Right renal pelvis (tissue), 4 donors: ENCODE measurements at places on chromosomes 3 and 15. TPM values are rescaled to one million over a fixed set of nuclear protein-coding genes. Genes with fewer than 3 reads are reported as not detected.
A peak's percentile ranks its signal among the peaks of the same experiment; 100 is the strongest.

Gene MST1
- polyA plus RNA-seq: 197 TPM

Gene LMAN1L
- not detected for polyA plus RNA-seq

Gene TMEM108
- polyA plus RNA-seq: 3.1 TPM

Gene CNTN6
- polyA plus RNA-seq: 2.2 TPM

Gene OR5K3
- polyA plus RNA-seq: not detected

Gene C3orf18
- polyA plus RNA-seq: 18.4 TPM

GRCh38 chr15:48748535-48748934 lies 62.3 kb downstream of the CEP152 start:
- DNase-seq: no peak

GRCh38 chr15:81789403-81789802 lies 256.4 kb downstream of the MEX3B start:
- DNase-seq: no peak

- no peak for DNase-seq
Measured at GRCh38 chr15:25862472-25863110, 536 bp downstream of the ATP10A start.

DNA sequence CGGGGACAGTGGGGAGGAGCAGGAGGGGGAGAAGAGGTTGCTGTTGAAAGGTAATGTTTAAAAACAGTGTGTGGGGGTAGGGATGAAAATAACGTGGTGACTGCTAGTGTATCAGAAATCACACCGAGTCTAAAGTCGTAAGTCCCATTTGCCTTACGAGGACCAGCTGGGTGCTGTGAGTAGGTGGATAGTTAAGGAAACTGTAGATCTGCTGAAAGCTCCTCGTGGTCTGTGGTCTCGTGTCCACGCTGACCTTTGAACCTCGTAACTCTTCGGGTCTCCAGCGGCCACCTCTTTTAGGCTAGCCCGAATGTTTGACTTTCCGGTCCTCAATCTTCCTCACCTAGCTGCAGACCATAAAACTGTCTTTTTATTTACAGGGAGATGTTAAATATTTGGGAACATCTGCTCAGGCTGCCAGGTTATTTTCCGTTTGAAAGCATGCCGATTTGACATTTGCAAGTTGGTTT lies 29.3 kb upstream of the ST3GAL6 start:
- no peak for DNase-seq

- DNase-seq: no peak
Measured at GRCh38 chr15:101773496-101774100, 29.7 kb upstream of the OR4F6 start.

- no peak for DNase-seq
Measured at GRCh38 chr3:71817262-71817661, 32.3 kb upstream of the PROK2 start.

GRCh38 chr3:61948699-61949305 lies 387.4 kb downstream of the PTPRG start:
- no peak for DNase-seq

DNA sequence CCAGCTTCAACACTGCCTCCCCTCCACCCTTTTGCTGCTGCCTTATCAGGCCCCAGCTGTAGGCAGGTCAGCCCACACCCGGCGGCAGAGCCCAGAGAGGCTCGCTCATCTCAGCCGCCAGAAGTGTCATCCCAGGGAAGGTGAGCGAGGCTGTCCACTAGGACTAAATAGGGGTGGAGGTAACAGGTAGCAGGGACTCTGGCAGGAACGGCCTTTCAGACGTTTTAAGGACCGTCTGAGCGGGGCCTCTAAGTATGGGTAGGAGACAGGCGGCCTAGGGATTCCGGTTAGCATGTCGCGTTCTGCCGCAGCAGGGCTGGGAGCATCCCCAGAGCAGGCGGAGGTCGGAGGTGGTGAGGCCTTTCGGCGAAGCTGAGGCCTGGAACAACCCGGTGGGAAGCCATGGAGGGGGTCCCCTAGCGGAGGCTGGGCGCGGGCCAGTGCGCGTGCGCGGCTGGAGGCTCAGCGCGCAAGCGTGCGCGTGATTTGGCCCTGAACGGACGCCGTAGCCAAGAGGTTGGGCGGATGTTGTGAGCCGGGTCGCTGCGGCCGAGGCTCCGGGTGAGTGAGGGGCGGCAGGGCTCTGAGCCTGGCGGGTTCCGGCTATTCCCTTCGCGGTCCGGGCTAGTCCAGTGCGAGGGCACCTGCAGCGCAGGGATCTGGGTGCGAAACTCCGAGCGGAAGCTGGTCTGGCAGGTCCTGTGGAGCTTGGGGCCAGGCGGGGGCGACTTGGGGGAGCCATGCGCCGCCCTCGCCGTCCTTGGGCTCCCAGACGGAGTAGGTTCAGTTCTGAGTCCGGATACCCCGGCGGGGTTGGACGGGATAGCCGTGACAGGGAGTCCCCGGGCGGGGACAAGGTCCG lies at the start of the genes MST1 and RNF123:
Gene MST1, minus strand, starts transcription at position 429 of the 862 bp plus-strand sequence. CDS start 783 bp downstream, outside the sequence.
Gene RNF123, plus strand, starts transcription at position 512 of the 862 bp plus-strand sequence. CDS start 1,609 bp downstream, outside the sequence.
- peak; percentile 87 for DNase-seq

DNA sequence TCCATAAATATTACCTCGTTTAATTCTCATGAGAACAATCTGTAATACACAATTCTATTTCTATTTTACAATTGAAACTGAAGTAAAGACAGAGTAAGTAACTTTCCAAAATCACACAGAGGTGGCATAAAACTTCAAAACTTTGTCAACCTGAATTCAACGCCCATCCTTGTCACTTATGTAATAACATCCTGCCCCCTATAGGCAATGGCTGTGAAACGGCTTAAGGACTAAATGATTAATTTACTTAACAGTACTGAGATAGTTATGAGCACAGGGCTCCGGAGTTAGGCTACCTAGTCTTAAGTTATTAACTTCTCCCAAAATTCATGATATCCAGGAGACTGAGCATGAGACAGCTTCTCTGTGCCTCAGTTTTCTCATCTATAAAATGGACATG lies 293.1 kb upstream of the CHRM5 start:
- no peak for DNase-seq

GRCh38 chr15:28014623-28015200 lies 84.4 kb downstream of the OCA2 start:
- DNase-seq: no peak

DNA sequence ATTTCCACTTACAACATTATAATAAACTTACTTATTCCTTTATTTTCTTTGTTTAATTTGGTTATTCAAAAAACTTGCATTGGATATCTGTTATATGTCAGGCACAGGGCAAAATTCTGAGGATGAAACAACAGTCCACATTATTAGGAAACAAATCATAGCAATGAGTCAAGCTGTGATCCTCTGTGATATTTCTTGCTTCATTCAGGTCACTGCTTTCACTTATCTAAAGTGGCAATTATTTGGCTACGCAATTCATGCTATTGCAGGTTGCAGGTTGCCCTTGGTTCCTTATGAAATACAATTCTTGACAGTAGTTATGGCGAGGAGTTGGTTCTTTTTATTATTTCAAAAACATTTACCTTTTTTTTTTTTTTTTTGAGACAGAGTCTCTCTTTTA lies 66.4 kb upstream of the CNTN6 start:
- no peak for DNase-seq

DNA sequence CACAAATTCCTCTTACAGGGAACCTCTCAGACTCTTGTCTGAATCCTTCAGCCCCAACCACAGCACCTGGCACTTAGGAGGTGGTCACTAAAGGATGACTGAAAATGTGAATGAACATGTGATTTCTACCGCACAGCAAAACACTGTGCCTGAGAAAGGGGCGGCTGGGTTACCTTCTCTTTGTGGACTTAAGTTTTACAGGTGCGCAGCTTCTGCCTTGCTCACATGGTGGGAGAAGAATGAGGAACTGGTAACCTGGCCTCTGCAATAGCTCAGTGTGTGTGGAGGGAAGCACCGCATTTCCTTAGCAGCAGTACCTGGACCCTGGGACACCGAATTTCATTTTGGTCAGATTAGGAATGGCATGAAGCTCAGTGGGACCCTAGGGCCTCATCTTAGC lies 9.8 kb upstream of the ETV5 start:
- DNase-seq: no peak

DNA sequence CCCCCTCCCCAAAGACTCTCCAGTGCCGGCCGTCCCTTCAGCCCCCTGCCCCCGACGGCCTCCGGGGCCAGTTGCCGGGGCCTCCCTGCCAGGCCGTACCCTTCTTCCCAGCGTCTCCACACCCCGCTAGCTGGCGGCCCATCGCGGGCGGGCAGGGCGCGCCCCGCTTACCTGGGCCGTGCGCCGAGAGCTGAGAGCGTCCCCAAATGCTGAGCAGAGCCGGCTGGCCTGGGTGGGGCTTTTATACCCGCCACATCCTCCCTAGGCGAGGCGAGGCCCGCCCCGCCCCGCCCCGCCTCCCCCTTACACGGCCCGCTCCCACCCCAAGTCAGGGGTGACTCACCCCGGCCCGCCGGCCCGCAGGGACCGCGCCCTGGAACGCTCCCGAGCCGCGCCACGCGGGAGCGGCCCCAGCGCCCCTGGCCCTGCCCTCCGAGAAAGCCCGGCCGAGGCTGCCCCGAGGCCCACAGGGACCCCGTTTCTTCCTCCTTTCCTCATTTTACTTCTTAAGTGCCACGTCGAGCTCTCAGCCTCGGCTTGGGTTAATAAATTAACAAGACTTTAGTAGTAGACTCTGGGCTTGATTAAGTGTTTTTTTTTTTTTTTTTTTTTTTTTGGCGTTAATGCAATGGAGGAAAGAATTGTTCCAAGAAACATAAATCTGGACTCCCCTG lies at the start of gene ANXA2:
Gene ANXA2, minus strand, starts transcription at position 215 of the 674 bp plus-strand sequence. CDS start 11,911 bp downstream, outside the sequence.
- peak; percentile 56 for DNase-seq

GRCh38 chr3:119598410-119599098 lies 869 bp downstream of the PLA1A start:
- DNase-seq: no peak

- DNase-seq: no peak
Measured at GRCh38 chr15:44489464-44489863, 47.5 kb upstream of the EIF3J start.

GRCh38 chr3:143811602-143812001 lies 36.7 kb downstream of the SLC9A9 start:
- DNase-seq: no peak

GRCh38 chr3:46520531-46520930 lies 22.8 kb downstream of the RTP3 start:
- DNase-seq: no peak

DNA sequence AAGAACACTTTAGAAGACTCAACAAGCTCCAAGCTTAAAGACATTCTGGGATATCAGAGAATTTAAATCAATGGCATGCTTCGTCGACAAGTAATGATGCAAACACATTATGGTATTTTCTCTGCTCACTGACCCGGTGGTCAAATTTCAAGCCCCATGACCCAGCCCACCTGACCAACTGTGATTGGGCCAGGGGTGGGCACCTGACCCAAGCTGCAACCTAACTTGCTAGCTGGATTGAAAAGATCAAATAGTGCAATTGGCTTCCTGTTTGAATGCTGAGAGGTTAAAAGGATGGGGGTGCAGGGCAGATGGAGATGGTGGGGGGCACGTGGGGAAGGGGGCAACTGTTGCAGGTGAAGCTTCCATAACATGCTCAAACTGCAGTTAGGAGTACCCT lies 250.4 kb downstream of the CLSTN2 start:
- DNase-seq: no peak

GRCh38 chr3:13111173-13111872 lies 38.1 kb upstream of the IQSEC1 start:
- no peak for DNase-seq

DNA sequence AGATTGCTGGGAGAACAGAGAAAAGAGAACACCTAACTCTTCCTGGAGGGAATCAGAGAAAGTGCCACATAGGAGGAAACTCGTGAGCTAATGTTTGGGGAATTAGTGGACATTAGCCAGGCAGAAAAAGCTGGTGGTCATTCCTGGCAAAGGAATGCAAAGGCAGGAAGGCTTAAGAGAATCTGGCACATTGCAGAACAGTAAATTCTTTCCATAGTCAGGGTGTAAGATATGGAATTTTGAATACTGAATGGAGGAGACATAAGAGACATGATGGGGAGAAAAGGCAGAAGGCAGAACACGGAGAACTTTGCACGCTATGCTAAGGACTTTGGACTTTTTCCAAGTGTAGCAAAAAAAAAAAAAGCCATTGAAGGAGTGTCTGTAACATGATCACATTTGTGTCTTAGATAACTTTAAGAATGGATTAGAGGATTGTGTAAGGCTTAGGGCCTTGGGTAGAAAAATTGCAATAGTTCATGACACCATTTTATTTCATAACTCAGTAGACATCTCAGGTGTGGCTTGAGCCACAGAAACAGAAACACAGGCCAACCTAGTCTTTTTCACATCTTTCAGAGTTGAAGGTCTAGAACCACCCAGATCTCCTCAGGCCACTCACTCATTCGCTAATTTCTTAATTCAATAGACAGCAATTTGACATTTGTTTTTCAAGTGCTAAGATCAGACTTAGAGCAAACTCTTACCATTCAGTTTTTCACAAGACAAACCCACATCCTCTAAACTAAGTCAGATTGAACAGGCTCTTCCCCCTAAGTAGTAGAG lies 31.2 kb upstream of the CCDC80 start:
- DNase-seq: no peak
